ENCODE measurements at places on chromosomes 1 and 21.

GRCh38 chr1:59415881-59416280, 119.0 kb downstream of the FGGY start:
- no peak for DNase-seq

- no peak for DNase-seq
These were observed 3.0 kb downstream of the TNFRSF4 start for GRCh38 chr1:1210726-1211540.

- no peak for DNase-seq
These were observed 4.1 kb downstream of the WARS2 start for GRCh38 chr1:119136401-119136800.

DNA sequence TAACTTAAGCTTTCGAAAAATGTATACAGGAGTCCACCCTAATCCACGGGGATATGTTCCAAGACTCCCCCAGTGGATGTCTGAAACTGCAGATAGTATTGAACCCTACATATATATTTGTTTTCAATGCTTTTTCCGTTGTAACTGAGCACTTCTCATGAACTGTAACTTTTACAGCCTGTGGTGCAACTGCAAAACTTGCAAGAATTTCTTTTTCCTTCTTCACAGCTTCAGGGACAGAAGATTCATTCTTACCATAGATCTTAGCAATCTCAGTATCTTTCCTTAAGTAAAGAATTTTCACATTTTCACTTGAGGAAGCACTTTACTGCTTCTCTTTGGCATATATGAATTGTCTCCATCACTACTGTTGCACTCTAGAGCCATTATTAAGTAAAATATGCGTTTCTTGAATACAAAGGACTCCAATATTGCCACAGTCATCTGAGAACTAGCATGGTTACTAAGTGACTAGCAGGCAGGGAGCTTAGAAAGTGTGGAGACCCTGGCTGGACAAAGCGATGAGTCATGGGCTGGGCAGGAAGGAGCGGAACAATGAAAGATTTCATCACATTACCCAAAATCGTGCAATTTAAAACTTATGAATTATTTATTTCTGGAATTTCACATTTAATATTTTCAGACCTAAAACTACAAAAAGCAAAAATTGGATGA, 14.1 kb downstream of the DPYD start:
- DNase-seq, result no peak

- DNase-seq, result no peak
These were observed 309.7 kb upstream of the ZRANB2 start for GRCh38 chr1:71390518-71390917.

DNA sequence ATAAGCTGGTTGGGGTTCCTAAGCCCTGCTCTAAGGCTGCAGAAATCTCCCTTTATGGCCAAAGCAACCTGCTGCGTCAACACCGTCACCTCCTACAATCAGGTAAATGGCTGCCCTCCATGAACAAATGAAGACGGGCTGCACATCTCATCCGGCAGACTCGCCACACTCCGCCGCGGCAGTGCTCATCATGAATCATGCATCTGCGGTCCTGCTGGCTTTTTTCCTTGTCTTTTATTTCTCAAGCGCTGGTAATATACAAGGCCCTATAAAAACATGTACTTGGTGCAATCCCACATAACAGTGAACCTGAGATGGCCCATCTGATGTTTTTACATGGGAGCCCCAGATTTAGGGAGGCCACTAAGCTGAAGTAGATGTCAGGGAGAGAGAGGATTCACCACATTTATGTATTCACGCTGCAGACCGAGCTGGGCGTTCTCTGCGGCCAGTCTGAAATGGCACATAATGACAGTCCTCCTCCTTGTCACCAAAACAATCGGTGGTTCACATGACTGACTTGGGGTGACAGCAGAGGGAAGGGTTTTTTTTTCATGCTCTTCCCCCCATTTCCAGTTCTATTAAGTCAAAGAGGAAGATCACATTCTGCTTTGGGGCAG, 91.6 kb downstream of the KAZN start:
- no peak for DNase-seq

All from NCI-H524 (cell line).